ENCODE measurements at places on chromosomes 4 and X. TPM values are rescaled to one million over a fixed set of nuclear protein-coding genes. Genes with fewer than 3 reads are reported as not detected.

DNA sequence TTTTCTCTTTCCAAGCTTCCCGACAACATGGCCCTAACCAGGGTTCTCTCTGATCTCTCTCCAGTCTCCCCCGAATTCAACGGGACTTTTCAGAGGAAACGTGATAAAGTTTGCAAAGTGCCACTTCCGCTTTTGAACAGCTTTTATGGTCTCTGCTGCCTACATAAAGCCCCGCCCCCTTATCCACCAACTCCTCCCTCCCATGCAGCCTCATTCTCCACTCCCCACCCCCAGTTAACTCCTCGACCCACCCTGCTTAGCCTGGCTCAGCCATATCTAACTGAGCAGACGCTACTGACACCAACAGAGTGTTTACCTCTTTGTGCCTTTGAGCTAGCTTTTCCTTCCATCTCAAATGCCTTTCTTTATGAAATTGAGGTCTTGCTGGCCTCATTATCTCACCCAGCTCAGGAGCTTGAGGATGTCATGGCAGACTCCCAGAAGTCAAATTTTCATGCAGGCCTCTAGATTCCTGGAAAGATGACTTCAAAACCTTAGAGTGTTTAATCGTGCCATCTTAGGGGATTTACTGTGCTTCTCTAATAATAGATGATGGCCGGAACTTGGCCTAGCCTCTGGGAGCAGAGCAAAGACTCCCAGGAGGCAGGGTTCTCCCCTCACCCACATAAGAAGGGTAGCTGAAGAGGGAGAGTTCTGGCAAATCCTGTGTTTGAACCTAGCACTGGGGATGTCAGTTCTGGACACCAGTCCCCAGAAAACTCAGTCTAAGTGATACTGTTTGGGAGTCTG lies 606.0 kb downstream of the BCOR start:
- DNase-seq: no peak

- DNase-seq: no peak
Measured at GRCh38 chr4:113524505-113525186, 236.9 kb downstream of the CAMK2D start.

GRCh38 chrX:51336584-51336983 lies 4.0 kb downstream of the NUDT10 start:
- peak; percentile 37 for DNase-seq

DNA sequence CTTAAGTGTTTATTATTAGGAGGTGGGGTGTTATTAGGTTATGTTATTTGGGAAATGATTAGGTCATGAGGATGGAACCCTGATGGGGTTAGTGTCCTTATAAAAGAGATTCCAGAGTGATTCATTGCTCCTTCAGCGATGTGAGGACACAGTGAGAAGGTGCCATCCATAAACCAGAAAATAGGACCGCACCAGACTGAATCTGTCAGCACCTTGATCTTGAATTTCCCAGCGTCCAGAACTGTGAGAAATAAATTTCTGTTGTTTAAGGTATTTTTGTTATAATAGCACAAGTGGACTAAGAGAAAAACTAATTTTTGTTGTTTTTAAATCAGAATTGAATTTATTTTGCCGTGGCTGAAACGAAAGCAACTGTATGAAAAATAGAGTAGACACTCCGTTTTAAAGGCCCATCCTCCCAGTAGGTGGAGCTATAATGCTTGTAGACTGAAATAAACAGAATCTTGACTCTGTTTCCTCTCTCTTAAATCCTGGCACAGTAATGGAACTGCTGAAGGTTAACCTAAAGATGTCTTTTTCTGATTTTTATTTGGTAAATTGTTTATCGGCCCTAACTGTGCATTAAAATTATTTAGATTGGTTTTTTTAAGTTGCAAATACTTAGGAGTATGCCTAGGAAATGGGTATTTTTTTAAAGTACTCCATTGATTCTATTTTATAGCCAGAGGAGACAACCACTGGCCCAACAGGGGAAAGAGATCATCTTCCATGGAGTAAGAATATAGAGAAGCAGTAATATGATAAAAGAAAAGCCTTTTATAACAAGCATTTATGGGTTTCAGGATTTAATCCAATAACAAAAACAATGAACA lies 133.2 kb upstream of the ADAMTS3 start:
- DNase-seq: peak; percentile 65

DNA sequence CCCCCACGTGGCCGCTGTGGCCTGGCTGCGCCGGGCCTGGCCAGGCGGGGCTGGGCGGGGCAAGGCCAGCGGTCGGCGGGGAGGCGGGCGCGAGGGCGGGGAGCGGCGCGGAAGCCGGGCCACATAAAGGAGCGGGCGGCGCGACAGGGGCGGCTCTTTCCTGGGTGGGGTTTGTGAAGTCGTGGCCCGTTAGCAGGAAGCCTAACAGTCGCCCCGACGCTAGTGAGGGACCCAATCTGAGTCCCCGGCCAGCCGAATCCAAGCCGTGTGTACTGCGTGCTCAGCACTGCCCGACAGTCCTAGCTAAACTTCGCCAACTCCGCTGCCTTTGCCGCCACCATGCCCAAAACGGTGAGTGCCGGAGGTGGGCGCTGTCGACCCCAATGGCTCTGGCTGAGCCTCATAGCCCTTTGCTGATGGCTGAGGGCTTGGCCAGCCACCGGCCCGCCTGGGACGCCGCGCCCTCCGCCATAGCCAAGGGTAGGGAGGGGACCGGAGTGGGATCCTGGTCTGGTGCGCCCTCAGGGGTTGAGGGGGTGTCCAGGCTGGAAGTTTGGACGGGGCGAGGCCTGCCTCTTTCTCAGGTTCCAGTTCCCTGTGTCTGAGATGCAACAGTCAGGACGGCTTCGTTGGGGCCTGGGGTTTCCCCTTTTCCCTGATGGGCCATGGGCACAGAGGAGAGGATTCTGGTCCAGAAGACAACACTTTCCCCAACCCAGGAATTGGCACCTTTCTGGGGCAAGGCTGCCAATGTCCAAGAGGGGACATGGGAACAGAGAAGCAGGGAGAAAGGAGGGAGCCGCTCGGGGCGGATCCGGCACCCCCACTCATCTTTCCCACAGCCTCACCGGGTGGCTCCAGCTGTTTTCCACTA lies at the start of gene MSN:
Gene MSN, plus strand, starts transcription at position 152 of the 874 bp plus-strand sequence. Its CDS starts 188 bp downstream, at position 340.
- DNase-seq: peak; percentile 57

The F8 gene
- 7.9 TPM for total RNA-seq

The GLRA3 gene
- total RNA-seq: not detected

GRCh38 chr4:139420652-139421051 lies 33.3 kb upstream of the RAB33B start:
- DNase-seq: no peak

The MGST2 gene
- total RNA-seq: 4.6 TPM

- DNase-seq: no peak
Measured at GRCh38 chrX:139327355-139327754, 203.2 kb upstream of the F9 start.

The MYOZ2 gene
- 0.26 TPM for total RNA-seq

The SSX2 gene
- not detected for total RNA-seq

GRCh38 chrX:70592091-70592490 lies 147.5 kb downstream of the DLG3 start:
- peak; percentile 55 for DNase-seq

GRCh38 chr4:152528060-152528459 lies 7.8 kb downstream of the FBXW7 start:
- DNase-seq: no peak

The ZCCHC18 gene
- total RNA-seq: 1.3 TPM

The PAPSS1 gene
- 59.9 TPM for total RNA-seq

The ENOX2 gene
- 7.6 TPM for total RNA-seq

The SPANXN3 gene
- not detected for total RNA-seq

The MAGEC3 gene
- not detected for total RNA-seq

GRCh38 chr4:110635163-110635865 lies 12.4 kb upstream of the PITX2 start:
- DNase-seq: no peak

DNA sequence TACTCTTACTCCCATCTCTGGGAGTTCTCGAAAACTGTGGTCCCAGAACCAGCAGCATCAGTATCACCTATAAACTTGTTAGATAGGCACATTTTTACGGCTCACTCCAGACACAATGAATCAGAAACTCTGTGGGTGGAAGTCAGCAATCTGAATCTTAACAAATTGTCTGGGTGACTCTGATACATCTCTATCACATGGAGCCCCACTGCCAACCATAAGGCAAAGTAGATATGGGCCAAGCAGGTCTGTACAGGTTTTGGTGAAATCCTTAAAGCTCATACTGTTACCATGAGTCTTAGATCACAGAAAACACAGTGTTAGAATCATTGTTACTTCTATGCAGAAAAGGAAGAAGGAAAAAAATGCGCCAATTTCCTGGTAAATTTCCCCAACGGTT lies 122.5 kb upstream of the HCCS start:
- DNase-seq: no peak

The VSIG4 gene
- total RNA-seq: not detected

- DNase-seq: no peak
Measured at GRCh38 chr4:10320130-10320529, 137.1 kb downstream of the ZNF518B start.

All from fibroblast of lung (primary cell).